ENCODE measurements at places on chromosomes 1 and 21.
A peak's percentile ranks its signal among the peaks of the same experiment; 100 is the strongest.

GRCh38 chr21:46117586-46118315, 19.8 kb downstream of the COL6A2 start:
- peak; percentile 5 for DNase-seq

DNA sequence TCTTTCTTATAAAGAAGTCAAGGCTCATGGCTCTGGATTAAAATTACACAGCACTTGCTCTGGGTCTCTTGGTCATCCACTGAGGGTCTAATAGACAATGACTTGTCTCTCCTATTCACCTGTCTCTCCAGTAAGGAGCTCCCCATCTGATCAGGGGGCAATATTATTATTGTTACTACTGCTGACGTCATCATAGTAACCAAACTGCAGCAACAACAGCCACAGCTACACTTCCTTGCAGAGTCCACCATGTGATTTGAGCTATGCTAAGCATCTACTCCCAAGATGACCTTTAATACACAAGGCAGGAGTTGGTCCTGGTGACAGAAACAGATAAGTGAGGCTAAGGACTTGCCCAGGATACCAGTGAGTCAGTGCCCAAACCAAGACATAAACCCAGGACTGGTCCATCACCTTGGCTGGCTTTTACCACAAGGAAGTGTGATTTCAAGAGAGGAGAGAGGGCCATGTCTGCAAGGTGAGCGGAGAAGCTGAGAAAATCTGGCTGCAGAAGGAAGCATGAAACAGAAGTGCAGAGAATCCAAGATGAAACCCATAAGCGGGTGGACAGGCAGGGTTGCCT, 602.5 kb downstream of the PTPRU start:
- DNase-seq = no peak

DNA sequence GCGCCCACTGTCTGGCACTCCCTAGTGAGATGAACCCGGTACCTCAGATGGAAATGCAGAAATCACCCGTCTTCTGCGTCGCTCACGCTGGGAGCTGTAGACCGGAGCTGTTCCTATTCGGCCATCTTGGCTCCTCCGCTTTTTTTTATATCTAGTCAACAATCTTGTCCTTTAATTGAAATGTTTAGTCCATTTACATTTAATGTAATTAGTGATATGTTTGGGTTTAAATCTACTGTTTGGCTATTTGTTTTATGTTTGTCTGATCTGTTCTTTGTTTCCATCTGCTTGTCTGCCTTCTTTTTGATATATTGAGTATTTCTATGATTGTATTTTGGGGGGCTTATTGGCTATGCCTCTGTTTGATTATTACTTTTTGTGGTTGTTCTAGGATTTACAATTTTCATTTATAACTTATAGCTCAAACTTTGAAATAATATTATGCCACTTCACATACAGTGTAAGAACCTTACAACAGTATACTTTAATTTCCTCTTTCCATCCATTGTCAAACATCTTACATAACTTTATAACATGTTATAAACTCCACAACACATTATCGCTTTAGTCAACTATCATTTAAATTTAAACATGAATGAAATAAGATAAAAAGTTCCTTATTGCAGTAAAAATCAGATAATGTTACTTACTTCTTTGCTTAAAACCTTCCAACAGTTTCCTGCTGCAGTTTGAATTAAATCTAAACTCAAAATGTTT, 16.5 kb upstream of the RYR2 start:
- no peak for DNase-seq

DNA sequence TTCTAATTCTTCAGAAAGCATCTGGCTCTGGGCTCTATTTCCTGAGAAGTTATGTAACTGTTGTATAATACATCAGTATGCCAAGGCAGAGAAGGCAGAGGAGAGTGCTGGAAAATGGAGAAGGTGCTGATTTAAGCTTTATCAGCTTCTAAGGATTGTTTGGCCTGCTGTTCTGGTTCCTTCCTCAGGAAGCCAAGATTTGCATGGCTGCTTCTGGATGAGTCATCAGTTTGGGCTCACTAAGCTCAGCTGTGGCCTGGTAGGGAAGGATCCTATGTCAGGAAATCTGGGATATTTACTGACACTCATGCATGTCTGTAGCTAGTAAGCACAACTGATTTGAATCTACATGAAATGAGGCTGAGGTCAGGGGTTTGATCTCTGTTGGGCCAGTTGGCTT, 73.2 kb upstream of the ADGRL4 start:
- peak; percentile 43 for DNase-seq

GRCh38 chr1:62295921-62296491, 23.2 kb downstream of the KANK4 start:
- no peak for DNase-seq

DNA sequence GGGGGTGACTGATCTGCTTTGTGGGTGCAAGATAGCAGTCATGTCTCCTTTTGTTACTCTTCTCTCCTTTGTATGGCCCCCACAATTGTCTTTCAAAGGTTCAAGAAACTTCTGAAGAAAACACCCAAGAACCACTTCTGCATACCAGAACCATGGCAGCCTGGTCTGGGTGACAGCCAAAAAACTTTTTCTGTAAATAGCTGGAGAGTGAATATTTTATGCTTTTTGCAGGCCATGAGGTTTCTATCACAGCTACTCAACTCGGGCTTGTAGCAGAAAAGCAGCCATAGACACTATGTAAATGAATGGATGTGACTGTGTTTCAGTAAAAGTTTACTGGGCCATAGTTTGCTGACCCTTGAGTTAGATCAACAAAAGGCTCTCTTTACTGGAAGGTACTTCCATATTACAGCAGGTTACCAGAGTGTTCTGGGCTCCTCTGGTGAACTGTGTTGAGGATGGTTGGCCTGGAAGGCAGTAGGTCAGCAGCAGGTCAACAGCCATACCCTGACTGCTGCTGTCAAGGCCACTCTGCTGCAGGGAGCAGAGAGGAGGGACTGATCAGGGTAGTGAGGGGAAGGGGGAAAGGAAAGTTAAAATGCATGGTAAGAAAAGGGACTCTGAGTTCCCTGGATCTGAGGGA, 116.4 kb downstream of the GDAP2 start:
- no peak for DNase-seq

DNA sequence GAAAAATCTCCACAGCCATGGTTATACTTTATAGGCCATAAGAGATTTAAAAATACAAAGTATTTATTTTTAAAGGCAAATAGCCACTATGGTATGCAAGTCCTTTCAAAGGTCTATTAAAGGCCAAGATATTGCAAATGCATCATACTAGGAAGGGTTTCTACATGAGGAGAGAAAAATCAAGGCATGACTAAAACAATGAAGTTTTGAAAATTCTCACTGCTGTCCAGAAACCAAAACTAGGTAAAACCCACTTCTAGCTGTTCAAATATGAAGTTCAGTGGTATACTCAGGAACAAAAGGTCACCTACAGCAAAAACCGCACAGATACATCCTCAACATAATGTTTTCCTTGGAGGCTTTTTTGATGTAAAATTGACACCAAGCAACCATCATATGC, 75.0 kb downstream of the EPS15 start:
- DNase-seq = no peak

GRCh38 chr1:208683141-208683540, 439.0 kb upstream of the PLXNA2 start:
- no peak for DNase-seq

DNA sequence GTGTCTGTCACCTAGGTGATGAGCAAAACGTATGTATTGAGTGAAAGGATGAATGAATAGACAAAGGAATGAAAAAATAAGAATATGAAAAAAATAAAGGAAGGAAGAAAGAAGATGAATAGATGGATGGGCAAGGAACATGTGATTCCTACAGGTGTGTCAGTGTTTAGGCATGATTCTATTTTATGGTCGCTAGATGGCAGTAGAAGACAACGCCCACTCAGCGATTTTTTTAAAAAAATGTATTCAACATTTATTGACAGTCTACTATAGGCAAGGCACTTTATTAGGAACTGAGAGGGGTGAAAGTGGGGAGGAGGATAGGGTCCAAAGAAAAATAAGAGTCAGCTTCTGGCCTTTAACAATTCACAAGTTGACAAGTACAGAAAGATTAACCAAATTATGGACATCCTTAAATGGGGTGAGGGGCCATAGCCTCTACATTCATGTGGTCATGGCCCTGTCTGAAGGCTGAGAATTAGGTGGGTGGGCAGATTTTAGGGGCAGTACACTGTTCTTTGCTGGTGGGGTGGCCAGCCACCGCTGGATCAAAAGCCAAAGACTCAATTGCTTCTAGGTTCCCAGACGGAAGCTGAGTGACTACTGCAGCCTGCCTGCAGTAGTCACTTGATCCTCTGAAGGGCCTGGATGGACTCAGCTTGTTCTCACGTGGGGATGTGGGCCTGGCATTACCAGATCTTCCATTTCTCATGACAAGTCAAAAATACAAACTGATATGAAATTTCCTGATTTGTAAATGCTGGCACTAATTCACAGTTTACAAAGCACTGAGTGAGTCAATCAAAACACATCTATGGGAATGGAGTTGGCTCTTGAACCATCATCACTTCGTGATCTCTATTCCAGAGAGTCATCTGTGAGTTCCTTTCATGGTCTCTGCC, 83.9 kb downstream of the FASLG start:
- DNase-seq = no peak
